ENCODE measurements at places on chromosomes 2 and 18.

GRCh38 chr2:152367547-152368390, 32.8 kb downstream of the FMNL2 start:
- DNase-seq, result no peak

- DNase-seq, result no peak
Measured at GRCh38 chr18:42078711-42079110, 123.7 kb downstream of the PIK3C3 start.

DNA sequence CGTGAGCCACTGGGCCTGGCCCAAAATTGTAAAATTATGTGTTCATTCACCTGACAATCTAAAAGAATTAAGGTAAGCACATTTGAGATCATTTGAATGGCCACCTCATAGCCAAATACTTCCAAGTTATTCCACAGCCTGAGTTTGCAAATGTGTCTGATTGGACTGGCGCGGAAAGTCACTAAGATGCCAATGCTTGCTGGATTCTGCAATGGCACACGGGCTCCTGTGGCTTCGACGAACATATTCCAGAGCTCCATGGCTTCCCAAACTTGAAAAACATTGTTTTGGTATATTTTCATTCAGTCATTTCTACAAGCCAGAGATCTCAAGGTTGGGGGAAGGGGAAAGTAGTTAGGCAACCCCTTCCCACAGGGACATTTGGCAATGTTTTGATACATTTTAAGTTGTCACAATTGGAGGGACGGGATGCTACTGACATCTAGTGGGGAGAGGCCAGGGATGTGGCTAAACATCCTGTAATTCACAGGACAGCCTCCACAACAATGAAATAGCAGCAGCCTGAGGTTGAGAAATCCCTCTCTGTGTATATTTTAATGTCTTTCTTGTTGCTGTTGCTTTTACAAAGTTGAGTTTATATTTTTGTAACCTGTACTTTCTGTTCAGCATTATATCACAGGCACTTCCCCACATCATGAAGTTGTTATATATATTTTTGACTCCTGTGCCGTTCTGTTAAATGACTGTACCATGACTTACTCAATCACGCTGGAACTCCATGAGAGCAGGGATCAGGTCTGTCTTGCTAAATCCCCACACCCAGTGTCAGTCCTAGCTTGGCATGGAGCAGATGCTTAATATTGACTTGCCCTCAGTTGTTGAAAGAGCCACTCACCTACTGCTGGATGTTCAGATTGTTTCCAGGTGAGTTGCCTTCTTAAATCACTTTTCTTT, 56.9 kb downstream of the COL4A4 start:
- DNase-seq, result peak; percentile 37

DNA sequence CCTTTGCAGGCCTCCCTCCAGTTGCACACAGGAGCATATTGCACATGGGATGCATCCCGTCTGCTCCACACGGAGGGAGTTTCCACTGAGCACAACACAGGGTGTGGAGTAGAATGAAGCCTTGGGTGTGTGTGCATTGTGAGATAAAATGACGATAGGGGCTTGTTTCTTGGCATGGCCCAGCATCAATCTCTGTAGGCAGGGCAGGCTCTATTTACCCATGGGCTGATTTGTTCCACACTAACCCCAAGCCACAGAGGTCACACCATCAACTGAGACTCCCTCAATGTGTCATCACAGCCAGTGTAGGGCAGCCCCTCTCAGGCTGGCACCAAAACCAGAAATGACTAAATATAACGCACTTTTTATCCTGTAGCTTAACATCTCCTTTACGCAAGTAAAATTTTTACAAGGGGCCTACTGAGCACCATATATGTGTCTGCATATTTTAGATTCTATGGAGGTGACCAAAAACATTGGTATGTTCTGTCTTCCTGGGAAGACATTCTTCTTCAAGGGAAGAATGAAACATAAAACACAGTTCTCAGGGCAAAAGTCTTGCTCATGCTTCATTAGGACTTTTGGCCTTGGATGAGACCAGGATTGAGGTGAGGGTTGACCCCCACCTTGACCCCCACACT, 2.7 kb upstream of the GKN1 start:
- peak; percentile 57 for DNase-seq

DNA sequence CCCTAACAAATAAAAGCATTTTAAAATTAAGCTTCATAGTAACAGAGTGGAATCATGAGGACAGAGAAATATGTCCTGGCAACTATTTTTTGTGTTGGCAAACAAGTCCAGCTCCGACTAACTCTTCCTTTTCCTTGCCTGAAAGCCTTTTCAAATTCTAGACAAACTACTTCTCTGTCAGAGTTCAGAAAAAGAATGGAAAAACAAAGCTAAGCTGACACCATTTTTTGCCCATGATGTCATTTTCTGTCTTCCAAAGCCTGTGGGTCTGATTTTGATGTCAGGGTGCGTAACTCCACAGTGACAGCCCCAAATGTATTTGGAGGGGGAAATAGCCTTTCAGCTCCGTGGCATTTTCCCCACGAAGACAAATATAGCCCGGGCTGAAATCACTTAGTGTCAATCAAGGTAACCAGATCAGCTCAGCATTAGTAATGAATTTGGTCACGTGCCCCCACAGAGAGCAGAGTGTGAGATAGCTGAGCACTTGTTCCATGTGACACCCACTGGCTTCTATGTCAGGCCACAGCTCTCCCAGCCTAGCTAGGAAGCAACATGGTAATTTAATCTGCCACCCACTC, 233.0 kb upstream of the SIX2 start:
- DNase-seq, result no peak

- DNase-seq, result no peak
Measured at GRCh38 chr18:26708806-26709716, 156.4 kb downstream of the AQP4 start.

DNA sequence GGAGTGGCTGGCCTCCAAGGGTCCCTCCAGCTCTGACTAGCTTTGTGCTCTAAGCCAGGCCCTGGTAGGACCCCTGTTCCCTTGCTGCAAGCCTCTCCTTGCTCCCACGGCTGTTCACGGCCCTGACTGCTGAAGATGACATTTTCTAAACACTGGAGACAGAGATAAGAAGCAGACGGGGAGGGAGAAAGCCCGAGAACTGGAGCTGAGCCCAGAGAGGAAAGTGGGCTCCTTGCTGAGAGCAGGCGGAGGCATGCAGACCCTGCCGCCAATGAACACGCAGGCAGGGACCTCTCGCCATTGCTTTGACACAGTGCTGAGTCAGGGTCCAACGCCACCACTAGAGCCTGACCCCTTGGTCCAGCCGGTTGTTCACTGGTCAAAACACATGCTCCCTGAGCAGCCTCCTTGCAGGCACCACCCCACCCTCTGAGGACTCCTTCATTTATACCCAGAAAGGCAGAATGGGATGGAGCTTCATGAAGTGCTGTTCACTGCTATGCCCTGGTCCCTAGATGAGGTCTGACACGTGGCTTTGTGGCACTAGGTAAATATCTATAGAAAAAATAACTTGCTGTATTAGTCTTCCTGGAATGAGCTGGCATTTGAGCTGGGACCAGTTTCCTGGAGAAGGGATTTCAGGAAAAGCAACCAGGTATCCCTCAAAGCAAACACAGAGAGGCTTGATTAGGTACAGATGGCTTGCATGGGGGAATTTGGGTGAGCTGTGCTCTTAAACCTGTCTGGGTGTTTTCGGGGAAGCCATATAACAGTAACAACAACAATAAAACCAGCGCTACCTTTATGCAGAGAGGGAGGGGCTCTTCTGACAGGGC, 65.7 kb downstream of the MCFD2 start:
- DNase-seq, result peak; percentile 70

DNA sequence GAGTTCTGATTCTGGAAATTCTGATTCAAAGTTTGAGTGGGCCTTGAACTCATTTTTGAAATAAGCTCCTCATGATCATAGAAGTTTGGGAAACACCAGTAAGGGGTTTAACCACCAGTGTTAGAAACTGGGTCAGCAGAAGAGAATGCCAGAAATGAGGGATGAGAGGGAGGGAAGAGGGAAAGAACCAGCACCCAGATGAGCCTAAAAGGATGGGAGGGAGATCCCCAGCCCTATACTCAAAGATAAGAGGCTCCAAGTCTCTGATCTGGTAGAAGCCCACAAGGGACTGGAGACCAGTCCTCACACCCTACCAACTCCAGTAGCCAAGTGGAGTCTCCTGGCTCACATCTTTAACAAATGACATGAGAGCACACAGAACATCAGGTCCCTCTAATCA, 305.0 kb upstream of the NRP2 start:
- no peak for DNase-seq

GRCh38 chr18:51754566-51754965, 557.1 kb upstream of the MEX3C start:
- DNase-seq, result no peak

- DNase-seq, result no peak
Measured at GRCh38 chr2:133823226-133823550, 254.9 kb upstream of the NCKAP5 start.

GRCh38 chr18:23094411-23095190, 40.7 kb upstream of the CABLES1 start:
- DNase-seq, result no peak

DNA sequence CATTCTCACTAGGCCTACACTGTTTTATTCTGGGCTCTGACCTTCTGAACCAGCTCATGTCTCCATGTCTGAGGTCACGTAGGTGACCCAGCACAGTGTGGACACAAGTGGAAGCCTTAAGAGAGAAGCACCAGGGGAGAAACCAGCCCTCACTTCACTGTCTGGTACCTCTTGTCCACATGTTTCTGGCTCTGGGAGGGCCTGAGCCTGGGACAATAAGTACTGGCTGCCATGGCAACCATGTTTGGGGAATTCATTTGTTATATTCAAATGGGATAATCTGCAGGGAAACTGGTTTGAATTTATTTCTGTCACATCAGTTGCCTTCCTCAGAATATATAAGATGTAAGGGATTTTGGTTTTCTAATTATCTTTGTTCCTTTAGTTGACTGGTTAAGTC, 23.3 kb downstream of the MYO3B start:
- no peak for DNase-seq

GRCh38 chr2:164023896-164024295, 288.1 kb upstream of the FIGN start:
- DNase-seq, result no peak

GRCh38 chr2:31190188-31190587, 27.1 kb downstream of the CAPN14 start:
- no peak for DNase-seq

DNA sequence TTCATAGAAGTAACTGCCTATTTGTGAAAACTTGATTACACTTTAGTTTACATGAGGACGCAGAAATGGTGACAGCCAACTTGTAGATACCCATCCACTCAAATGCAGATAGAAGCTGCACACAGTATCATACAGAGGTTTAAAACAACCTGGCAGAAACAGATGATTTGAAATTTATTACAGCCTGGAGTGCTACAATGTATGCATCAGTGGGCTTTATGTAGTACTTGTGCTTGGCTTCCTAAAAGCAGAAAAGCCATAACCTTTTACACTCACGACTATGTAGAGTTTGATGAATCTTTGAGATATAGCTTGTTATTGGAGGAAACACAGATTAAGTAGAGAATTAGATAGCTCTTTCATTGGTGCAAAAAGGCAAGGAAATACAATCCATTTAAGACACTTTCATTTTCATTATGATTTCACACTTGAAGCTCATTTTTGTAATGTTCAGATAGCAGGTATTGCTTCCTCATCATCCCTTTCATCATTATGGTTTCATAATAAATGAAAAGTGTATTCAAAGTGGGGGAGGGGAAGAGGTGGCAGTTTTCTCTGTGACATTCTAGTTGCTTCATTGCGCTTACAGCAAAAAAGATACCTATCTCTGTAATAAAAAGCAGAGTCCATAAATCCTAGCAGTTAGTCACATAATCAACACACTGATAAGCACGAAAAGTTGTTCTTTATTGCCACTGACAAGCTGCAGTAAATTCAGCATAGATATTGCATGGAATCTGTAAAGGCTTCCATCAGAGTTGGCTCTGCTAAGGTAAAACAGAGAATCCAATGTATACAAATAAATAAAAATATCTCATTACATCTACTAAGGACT, 789.8 kb upstream of the FSHR start:
- no peak for DNase-seq

- DNase-seq, result no peak
Measured at GRCh38 chr2:70160545-70160944, 30.3 kb downstream of the C2orf42 start.

DNA sequence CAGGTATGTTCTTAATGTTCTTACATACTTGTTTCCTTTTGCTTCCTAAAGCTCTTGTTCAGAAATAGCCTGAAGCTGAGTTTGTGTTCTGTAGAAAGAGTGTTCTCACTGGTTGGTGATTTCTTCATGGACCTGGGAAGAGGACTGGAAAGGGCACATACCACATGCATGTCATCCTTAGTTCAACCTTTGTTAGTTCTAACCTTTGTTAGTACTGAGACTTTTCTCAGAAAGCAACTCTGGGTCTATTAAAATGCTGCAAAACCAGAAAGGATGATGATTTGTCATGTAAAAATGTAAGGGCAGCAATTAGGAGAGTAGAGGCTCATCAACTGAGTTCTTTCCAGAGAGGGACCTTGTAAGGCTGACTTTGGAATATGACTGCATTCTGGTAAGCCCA, 2.5 kb upstream of the FAP start:
- peak; percentile 14 for DNase-seq

- DNase-seq, result no peak
Measured at GRCh38 chr18:59904011-59904601, 4.3 kb downstream of the PMAIP1 start.

DNA sequence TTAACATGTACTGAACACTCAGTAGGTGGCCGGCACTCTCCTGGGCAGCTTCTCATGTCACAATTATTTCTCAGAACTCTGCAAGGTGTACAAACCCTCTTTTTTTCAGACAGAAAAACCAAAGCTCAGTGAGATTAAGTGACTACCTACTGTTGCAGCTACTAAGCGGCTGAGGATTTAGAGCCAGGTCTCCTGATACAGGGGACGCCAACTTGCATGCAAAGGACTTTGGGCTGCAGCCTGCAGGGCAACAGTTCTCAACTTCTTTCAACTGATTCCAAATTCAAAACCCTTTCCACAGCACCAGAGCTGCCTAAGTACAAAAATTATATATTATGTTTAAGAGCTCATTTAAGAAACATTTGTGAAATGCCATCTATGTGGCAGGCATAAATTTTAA, 177.6 kb downstream of the SUCLG1 start:
- no peak for DNase-seq

DNA sequence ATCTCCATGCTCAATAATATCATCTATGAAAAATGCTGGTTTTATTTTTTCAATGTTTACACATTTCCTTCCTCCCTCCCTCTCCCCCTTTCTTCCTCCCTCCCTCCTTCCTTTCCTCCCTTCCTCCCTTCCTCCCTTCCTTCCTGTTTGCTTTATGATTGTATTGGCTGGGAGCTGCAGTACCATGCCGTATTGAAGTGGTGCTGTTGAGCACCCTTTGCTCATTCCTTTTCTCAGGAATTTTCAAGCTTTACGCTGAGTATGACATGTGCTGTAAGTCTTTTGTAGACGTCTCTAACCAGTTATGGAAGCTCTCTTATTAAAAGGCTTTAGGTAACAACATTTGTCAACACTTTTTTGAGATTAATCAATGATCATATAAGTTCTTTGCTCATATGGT, 100.4 kb downstream of the SNTG2 start:
- no peak for DNase-seq

DNA sequence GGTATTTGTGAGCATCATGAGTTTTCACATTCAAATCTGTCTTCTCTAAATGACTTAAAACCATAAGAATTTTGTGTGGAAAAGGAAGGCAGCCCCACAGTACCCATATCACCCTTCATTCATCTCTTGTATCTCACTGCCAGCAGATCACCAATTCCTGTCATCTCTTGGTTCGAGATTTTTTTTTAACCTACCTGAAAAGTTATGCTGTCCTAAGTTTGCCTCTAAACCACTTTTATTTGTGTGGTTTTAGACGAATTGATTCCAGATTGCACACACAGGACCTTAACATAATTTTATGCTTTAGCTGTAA, 32.0 kb downstream of the ABCG5 start:
- DNase-seq, result no peak
